Stimulated activated CD8-positive, alpha-beta memory T cell treated with anti-CD3 and anti-CD28 coated beads, Interleukin-15, amount 100 ng/mL, for 4 hours (primary cell): ENCODE measurements at places on chromosomes 7 and 10.

- DNase-seq = no peak
Observed at GRCh38 chr7:123314886-123315285, 115.1 kb upstream of the SLC13A1 start.

DNA sequence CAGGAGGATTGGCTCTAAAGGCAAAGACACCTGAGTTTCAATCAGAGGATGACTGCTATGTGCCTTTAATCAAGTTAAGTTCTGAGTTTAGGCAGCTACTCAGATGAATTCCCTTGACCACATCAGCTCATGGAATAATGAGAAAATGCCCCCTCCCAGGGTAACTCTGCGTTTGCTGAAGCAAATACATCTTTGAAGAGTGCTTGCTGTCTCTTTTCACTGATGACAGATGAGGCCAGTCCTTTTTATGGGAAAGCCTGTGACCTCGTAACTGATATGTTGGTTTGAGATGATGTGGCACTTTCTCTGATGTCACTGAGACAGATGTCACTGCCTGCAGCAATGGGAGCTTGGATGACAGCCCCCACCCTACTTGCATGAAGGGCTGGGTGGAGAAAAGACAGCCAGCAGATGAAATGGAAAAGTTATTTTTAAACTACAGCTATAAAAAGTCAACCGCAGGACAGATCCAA is 43.7 kb upstream of the DGKI start:
- no peak for DNase-seq

DNA sequence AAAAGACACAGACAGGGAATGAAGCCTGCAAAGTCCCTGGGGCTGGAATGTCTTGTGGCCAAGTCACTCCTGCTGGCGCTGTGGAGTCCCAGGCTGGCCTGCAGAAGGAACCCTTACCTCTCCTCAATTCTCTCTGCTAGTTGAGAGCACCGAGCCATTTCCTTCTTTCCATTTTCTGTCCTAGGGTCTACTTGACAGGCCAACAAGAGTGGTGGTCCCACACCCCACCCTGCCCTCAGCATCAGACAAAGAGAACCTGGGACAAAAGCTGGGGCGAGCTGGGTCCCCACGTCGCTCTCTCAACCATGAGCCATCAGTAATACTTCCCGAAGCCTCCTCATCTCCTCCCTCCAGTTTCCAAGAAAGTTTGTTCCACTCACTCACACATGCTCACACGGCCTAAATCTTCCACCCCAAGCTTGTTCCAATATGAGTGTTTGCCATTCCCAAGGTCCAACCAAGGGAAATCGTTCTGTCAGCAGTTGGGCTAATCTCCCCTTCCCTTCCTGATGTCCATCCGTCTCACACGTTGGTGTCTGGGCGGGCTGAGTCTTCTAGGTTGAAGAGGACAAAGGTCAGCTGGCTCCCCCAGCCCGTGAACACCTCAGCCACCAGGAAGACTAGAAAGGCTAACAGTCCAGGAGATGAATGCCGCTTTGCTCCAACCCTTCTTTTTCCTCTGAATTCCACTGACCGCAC is 44.3 kb downstream of the CLEC2L start:
- DNase-seq = no peak

DNA sequence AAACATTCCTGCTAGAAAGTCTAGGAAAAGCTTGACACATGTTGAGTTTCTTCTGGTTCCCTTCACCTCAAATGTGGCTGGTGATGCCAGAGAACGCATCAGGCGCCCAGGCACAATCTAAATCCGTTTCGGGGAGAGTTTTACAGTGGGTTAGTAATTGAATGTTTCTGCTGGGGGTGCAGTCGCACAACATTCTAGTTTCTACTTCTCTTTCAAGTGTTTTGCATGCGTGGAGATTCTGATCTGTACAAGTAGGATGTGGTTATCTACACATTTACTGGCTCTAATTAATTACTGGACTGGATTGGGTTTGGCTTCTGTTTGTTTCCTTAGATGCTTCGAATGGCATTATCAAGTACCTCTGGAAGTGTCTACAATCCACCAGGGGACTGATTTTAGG is 173.8 kb downstream of the TMEM26 start:
- no peak for DNase-seq

DNA sequence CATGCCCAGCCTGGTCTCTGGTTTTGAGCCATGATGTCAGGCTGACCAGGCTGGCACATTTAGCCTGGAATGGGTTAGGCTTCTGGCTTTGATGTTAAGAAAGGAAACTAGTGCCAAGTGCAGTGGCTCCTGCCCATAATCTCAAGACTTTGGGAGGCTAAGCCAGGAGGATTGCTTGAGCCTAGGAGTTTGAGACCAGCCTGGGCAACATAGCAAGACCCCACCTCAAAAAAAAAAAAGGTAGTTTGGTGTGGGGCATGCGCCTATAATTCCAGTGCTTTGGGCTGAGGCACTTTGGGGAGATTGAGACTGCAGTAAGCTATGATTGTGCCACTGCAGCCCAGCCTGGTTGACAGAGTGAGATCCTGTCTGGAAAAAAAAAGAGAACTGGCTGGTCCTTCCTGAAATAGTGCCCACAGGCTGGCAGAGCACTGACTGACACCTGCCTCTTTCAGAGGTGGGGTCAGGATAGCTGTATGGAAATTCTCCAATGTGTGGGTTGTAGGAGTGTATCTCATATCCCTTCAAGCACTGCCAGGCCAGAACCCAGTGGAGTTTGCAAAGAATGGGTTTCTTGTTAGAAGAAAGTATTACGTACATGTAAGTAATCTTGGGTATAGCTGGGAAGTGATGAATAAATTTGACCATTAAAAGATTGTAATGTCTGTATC is 61.3 kb downstream of the KAT6B start:
- no peak for DNase-seq

GRCh38 chr10:98293550-98294269 is 25.7 kb upstream of the LOXL4 start:
- no peak for DNase-seq

DNA sequence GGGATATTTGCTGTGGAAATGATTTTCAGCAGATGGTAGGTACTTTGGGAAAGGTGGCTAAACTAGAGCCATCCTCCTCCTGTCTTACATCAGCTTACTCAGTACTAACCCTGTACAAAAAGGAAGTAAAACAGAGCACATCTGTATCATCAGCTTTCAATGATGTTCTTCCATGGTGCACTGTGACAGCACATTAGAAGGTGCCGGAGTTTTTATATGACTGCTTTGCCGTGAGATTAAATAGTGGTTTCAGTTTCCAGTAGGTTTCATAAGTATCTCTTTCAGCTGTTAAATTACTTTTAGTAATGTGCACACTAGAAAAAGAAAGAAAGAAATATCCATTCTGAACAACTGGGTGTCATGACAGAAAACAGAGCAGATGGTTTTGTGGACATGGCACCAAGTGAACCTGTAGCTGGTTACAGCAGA is 86.5 kb downstream of the ARID5B start:
- no peak for DNase-seq

GRCh38 chr7:1434891-1435670 is 24.2 kb downstream of the MICALL2 start:
- DNase-seq = no peak

GRCh38 chr10:75512203-75512933 is 80.9 kb downstream of the LRMDA start:
- no peak for DNase-seq

GRCh38 chr10:75239096-75239790 is 3.5 kb upstream of the COMTD1 start:
- no peak for DNase-seq

GRCh38 chr10:111756217-111757061 is 427.1 kb downstream of the GPAM start:
- no peak for DNase-seq

GRCh38 chr10:35336921-35337823 is 863 bp downstream of the CCNY start:
- peak; percentile 4 for DNase-seq

- DNase-seq = no peak
Observed at GRCh38 chr7:12389089-12389700, 14.5 kb downstream of the VWDE start.

DNA sequence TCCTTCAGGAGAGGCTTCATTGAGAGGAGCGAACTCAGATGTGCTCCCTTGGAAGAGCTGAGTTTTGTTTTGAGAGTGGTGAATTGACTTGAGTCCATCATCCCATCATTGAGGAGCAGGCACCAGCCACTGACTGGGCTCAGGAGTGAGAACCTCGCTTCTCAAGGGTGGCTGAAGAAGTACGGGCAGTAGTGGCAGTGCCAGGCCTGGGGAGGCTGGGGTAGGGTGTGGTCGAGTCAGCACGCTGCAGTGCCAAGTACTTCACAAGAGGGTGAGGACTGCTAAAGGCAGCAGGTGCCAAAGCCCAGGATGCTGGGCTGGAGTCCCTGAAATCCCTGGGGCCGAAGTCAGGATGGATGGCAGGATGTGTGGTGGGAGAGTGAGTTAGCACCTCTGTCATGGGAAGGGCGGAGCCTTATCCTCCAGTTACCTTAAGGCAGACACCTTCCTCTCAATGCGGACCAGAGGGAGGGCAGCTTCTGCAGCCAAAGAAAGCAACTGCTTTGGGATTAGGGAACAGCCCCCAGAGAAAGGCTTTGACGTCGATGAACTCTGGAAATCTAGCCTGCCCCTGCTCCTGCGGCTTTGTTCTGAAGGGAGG is 210.3 kb downstream of the CAMK1D start:
- no peak for DNase-seq

- no peak for DNase-seq
Observed at GRCh38 chr10:118495499-118495898, 99.9 kb downstream of the PRLHR start.

- DNase-seq = no peak
Observed at GRCh38 chr7:74479066-74479781, 25.5 kb downstream of the GTF2IRD1 start.

DNA sequence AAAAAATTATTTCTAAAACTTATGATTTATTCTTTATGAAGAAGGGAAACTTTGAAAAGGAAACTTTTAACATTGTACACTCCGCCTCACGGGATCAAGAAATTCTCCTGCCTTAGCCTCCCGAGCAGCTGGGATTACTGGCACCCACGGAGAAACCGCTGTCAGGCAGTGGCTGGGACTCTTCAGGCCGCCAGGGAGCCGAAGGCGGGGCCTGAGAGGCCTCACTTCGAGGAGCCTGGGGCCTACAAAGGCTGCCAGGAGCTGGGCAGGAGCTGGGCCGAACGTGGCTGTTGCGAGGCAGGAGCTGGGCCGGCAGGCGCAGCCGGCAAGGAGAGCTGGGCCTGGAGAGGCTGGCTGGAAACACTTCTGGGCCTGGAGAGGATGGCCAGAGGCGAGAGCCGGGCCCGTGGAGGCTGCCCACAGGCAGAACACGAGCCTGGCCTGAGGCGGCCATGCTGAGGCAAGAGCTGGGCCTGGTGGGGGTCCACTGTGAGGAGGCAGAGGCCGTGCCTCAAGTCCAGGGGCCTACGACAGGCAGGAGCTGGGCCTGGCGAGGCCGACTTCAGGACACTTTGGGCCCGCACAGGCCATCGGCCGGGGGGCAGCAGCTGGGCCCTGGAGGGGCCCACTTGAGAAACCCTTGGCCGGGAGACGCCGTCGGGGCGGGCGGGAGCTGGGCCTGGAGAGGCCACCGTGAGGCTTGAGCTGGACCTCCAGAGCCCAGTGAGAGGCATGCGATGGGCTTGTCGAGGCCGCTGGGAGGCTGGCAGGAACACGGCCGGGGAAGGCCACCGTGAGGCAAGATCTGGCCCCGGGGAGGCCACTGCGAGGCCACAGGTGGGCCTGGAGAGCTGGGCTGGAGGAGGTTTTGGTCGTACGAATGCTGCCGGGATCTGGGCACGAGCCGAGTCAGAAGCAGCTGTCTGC is 23.7 kb downstream of the MDH2 start:
- DNase-seq = no peak

GRCh38 chr10:70146489-70147258 is at the start of gene TYSND1:
Gene TYSND1, minus strand, starts transcription at chr10:70146700. Its CDS starts 114 bp downstream, at chr10:70146586.
- DNase-seq = peak; percentile 89

DNA sequence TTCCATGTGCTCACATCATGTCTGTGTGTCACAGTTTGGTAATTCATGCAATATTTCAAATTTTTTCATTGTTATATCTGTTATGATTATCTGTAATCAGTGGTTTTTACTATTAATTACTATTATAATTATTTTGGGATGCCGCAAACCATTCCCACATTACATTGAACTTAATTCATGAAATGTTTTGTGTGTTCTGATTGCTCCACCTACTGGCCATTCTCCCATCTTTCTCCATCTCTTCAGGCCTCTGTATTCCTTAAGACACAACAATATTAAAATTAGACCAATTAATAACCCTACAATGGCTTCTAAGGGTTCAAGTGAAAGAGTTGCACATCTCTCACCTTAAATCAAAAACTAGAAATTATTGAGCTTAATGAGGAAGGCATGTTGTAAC is 398.5 kb downstream of the PCDH15 start:
- no peak for DNase-seq

GRCh38 chr7:139683137-139683921 is 94.5 kb downstream of the HIPK2 start:
- no peak for DNase-seq

DNA sequence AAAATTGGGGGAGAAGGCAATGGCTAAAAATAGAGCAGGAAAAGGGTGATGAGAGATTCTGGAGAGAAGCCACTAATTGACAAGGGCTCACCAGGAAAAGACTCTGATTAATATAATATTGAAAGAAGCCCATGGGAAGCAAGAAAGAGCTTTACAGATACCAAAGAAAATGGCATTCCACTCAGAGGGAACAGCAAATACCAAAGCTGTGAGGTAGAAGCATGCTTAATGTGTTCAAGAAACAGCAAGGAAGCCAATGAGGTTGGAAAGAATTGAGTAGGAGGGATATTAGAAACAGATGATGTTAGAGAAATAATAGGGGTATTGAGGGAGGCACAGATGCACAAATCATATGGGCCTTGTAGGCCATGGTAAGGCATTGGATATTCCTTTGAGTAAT is 130.1 kb downstream of the MYO3A start:
- DNase-seq = no peak

DNA sequence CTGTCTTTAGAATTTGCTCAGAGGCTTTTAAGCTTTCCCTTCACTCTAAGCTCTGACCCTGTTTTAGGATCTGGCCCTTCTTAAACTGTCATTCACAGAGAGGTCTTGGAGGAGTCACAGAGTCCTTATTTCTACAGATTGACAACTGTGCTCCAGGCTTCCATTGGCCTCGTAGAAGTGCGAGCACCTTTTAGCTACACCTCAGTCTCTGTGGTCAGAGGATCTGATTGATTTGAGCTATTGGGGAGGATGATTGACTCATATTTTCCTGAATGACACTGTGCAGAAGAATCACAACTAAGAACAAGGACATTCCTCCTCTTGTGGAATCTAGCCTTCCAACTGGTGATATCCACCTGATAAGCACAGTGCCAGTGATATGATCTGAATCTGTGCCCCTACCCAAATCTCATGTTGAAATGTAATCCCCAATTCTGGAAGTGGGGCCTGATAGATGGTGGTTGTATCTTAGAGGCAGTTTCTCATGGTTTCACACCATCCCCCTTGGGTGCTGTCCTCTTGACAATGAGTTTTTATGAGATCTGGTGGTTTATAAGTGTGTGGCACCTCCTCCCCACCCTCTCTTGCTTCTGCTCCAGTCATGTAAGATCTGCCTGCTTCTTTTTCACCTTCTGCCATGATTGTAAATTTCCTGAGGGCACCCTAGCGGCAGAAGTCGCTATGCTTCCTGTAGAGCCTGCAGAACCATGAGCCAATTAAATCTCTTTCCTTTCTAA is 3.2 kb downstream of the CYP3A7 start:
- no peak for DNase-seq
